ENCODE measurements at places on chromosomes 1 and 21.

GRCh38 chr21:24628046-24628445 lies 979.2 kb downstream of the MRPL39 start:
- DNase-seq: no peak

GRCh38 chr1:109897259-109897955 lies 13.2 kb upstream of the CSF1 start:
- no peak for DNase-seq

DNA sequence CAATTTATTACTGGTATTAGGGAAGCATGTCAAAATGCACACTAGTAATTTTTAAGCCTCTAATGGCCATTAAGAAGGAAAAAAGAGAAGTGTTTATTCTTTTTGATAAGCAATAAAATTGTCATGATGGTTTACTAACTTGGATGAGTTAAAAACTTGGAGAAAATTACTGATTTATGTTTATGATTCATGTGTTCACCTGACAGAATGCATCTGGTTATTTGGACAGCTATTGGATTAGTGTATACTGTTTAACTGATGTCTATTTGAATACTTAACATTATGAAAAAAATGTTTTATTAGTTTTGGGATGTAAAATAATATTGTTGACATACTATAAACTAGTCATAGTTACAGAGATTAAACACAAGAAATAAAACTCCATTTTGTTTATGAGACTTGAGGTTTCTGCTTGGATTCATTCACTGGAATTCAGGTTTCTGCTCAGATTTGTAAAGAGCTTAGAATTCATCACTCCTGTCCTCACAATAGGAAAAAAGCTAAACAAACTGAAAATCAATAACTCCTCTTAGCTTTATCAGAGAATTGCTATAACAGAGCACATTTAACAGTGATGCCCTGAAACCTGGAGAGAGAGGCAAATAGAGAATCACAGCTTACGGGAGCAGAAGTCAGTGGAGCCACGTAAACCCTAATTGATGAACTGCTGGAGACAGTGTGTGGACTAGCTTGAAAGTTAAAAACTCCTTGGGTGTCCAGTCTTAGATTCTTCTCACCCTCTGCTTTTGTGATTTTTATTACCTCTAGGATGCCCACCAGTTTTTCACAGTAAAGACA lies 56.7 kb downstream of the RALGPS2 start:
- DNase-seq: no peak

DNA sequence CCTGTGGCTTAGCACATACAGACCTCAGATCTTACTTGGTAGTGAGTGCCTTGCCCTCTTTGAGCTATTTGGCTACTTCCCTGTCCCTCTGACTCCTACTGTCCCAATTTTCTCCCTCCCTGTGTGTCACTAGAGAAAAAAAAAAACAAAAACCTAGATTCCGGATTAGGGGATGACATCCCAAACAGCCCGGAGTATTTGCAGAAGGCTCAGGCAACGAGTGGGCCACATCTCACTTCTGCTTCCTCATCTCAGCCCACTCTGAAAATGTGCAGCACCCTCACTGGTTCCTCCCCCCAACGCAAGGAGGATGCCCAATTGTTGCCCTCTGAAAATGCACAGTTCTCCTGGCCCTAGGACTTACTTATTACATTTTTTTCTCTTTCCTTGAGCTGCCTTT lies 4.9 kb downstream of the NHLH1 start:
- peak; percentile 13 for DNase-seq

DNA sequence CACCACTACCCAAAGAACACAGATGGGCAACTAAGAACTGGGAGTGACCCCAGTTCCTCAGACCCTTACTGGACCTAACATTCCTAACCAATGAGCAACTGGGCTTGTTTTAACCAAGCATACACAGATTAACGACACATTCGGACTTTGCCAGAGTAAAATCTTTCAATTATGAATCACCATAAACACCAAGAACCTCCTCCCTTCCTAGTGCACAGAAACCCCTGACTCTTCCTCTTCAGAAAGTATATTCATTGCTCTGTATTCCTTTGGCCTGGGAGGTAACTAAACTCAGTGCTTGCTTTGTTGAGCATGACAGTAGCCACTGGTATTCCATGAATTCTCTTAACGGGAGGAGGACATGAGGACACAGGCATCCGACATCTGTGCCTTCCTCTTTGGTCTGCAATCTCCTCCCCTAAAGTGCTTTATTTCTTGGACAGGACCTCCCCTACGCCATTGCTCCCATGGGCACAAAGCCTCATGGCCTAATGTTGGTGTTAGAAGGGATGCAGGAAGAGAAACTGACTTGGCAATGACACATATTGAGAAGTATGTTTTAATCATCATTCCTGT lies 42.7 kb downstream of the SEC16B start:
- DNase-seq: no peak

DNA sequence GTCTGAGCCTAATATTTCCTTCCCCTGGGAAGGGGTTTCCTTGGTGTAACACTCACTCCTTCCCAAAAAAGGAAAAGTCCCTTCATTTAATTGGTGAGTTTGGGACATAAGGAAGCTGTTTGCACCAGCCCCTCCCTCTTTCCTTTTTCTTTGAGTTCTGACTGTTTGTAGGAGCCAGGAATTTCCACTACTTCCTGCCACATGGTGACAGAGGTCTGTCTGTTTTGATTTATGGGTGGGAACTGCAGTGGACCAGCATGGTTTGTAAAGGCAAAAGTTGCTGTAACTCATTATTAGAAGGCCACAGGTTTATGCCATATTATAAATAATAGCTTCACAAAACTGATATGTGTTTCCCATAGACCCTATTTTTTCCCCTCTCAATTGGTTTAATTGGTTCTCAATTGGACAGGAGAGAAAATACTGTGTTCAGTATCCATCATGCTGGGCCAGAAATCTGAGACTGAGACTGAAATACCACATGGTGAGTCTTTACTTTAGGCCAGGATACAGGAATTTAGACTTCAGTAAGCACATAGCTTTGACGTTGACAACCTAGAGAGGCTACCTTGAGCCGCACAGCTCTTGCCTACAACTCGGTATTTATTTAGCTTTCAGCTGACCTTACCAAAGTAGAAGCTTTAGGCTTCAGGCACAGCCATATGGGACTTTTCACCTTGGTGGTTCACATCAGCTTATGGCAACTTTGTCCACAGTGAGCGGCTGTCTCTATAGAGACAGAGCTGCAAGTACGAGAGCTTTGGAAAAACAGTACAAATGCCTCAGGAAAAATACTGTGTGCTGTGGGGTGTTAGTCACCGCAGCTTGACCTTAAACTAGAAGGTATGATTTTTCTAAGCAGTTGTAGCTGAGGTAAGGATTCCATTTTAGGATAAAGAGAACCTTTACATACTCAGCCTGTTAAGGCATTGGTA lies 40.0 kb upstream of the RGS7 start:
- no peak for DNase-seq

All from osteocyte (in vitro differentiated cells).